ENCODE measurements at places on chromosomes 11 and 22. TPM values are rescaled to one million over a fixed set of nuclear protein-coding genes. Genes with fewer than 3 reads are reported as not detected.

DNA sequence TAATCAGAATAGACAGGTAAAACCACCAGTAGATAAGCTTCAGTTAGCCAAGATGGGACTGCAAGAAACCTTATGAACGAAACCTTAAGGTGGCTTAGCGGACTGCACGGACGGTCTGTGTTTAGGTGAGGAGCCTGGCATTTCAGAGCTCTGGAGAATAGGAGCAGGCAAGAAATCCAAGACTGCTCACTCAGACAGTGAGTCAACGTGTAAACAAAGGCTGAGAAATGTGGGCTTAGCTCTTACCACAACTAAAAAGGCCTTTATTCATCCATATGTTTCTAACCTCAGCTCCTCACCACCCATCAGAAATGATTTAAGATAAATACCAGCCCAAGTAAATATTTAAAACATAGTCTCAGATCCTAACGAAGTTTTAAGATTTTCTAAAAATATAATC is 657.7 kb downstream of the OPCML start:
- DNase-seq: no peak

Gene BIRC3
- total RNA-seq: 0.58 TPM

GRCh38 chr11:86559311-86559945 is 113.0 kb downstream of the ME3 start:
- no peak for DNase-seq

DNA sequence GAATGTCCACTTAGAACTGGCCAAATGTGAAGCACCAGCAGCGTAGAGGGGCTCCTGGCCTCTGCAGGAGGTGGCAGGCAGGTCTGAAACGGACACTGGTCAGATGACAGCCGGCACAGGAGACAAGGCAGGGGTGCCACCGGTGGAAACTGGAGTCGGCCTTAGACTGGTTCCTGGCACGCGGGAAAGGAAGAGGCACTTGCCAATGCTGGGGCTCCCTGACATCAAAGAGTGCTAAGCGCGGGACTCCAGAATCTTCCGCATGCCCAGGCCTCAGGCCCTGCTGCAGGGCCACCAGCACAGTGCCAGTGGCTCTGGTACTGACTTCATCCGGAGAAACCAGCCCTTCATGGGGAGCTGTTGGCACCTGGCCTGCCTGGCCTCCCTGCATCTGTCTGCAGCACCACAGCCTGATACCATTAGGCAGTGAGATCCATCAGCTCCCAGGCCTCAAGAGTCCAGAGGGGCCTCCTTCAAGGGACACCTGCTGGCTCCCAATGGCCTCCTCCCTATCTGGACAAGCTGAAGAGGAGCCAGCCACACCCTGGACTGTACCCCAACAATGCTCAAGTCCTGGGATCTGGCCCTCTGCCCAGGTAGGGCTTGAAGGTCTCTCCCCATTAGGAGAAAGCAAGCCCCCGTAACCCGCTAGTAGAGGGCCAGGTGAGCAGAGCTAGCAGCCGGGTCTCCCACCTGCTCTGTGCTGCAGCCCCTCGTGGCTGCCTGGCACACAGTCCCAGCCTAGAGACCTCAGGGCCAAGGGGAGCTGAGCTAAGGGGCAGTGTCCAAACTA is 29.7 kb upstream of the GNB1L start:
- no peak for DNase-seq

GRCh38 chr22:38114484-38115398 is 4.3 kb upstream of the BAIAP2L2 start:
- DNase-seq: peak; percentile 76

DNA sequence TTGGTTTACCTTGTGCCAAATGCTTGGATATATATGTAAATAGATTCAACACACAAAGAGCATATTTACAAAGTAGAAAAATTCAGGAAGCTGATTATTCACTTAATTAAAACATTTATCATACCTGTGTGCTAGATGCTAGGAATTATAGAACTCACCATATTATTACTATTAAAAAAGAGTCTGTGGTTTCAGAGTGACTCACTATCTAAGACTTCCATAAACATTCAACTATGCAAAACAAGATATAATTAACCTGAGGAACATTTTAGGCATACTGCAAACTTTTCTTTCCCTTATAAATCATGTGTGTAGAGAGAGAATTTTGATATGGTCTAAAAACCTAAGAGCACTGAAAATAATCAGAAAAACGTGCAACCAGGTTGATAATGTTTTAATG is 27.3 kb downstream of the CTSC start:
- DNase-seq: no peak

Gene ZNF214
- total RNA-seq: 0.29 TPM

- no peak for DNase-seq
Observed at GRCh38 chr11:66478729-66479393, 1.4 kb upstream of the DPP3 start.

Gene CCDC87
- total RNA-seq: 0.40 TPM

- no peak for DNase-seq
Observed at GRCh38 chr11:47189100-47189834, 3.0 kb upstream of the PACSIN3 start.
